ENCODE measurements at places on chromosomes 5 and 9.
A peak's percentile ranks its signal among the peaks of the same experiment; 100 is the strongest.

- no peak for DNase-seq
These were observed 7.2 kb upstream of the PIP5K1B start for GRCh38 chr9:68697851-68698250.

DNA sequence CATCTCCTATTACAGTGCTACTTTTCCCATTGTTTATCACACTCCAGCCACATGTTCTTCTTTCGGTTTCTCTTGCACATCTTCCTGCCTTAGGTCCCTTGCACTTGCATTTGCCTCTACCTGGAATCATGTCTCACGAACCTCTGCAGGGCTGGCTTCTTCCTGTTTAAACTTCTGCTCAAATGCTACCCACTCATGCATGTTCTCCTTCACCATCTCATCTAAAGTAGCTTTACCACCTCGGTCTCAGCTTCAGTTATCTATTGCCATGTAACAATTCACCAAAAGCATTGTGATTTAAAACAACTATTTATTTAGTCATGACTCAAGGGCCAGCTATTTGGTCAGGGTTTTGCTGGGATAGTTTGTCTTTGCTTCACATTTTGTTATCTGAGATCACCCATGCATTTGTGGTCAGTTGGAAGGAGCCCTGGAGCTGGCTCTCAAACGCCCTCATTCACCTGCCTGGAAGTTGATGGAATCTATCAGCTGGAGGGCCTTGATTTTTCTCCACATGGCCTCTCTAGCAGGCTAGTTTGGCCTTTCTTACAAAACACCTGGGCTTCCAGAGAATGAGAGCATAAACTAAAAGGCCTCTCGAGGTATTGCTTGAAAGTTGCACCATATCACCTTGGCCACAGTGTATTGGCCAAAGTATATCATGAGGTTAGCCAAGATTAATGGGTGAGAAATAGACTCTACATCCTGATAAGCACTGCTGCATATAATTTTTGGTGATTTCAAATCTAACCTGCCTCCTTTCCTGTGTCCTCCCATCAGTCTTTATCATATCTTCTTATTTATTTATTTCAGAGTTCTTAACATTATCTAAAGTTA is 21.4 kb downstream of the SPINK1 start:
- DNase-seq, result no peak

DNA sequence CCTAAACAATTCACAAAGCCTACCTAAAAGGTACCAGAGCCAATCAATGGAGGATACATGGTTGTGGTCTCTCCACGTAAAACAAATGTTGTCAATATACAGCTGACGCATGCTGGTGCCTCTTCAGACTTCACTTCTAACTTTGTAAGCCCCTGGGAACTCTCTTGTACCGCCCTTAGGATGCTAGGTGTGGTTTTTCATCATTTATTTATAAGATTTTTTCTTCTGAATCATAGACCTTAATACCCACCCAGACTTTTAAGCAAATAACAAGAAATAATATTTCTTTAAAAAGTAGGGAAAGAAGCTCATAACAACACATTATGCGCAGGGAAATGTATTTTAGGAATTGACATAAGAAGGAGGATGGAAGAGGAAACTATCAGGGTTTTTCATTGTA is 33.0 kb downstream of the SSBP2 start:
- no peak for DNase-seq

- peak; percentile 27 for DNase-seq
These were observed 91.7 kb upstream of the SHB start for GRCh38 chr9:38160613-38161215.

- no peak for DNase-seq
These were observed 6.1 kb downstream of the RUSC2 start for GRCh38 chr9:35495984-35496383.

GRCh38 chr5:151697452-151697851 is 10.7 kb upstream of the SPARC start:
- DNase-seq, result no peak

DNA sequence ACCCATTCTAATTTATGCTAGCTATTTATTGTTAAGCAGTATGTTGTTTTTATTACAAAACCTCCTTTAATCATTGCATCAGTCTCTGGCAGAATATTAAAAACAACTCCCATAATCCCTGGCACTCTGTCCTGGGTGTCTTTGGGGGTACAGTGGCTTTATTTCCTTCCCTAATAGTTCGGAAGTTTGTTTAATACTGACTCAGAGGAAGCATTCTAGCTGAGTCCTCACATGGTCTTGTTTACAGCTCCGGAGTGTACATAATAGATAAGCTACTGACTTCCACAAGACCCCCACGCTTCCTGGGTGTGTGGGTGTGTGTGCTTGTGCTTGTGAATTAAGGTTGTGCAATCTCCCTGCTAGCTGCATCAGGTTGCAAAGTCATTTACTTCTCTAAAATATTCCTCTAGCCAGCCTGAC is 149.8 kb upstream of the CDKN2B start:
- no peak for DNase-seq

DNA sequence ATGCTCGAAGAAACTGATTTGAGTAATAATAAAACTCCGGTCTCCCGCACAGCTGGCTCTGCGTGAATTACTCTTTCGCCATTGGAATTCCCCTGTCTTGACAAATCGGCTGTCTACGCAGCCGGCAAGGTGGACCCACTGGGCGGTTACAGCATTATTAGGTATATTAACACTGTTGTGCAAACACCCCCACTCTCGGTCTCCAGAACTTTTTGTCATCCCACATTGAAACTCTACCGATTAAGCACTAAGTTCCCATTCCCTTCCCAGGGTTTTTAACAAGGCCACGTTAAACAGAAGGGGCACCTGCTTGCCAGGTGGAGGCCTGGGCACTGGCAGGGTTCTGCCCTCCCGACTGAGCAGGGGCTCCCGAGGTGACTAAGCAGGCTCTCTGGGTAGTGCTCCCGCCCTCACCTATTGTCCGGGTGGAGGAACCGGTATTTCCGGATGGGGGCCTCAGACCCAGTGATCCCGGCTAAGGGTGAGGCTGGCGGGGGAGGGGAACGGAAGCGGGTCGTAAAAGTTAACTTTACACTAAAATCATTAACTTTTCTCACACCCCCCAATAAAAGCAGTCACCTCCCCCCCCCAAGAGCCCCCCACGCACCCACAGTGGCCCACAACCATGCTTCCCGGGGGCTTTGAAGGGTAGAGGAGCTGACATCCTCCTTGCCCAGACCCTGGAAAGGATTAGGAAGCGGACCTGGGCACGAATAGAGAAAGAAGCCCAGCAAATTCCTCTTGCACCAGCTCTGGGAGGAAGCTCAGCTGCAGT is 53.5 kb upstream of the TJP2 start:
- no peak for DNase-seq

GRCh38 chr9:72995131-72996024 is 42.5 kb upstream of the ALDH1A1 start:
- DNase-seq, result no peak

DNA sequence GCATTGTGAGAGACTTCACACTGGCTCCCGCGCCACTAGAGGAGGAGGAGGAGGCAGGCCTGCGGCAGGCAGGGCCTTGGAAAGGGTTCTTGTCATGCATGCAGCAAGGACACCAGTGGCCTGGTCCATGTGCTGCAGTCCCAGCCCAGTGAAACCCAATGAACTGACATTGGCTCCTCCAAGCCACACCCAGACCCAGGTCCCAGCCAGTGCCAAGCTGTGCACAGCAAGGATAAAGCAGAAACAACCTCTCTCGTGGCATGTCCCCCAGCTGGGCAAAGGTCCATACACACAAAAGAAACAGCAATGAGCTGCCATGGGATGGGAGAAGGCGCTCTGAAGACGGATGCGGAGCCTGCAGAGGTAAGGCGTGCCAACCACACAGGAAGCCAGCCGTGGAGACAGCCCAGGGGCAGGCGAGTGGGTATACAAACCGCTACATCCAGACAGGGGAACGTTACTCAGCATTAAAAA is 89.2 kb downstream of the SEMA4D start:
- DNase-seq, result peak; percentile 83

DNA sequence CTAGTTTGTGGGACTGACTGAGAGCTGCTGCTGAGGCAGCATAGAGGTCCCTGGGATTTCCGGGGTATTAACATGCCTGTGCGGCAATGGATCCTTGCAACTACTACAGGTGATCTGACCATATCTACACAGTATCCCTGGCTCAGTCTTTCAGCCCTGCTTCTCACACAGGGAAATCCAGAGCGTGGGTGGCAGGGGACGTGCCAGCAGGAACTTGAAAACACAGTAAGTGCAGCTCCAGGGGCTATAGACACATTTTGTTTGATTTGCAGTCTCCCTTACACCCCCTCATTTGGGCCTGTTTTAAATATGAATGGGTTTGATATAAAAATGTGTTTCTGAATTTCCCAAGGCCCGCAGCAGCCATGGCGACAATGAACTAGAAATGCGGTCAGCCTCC is 209.5 kb downstream of the DCP2 start:
- no peak for DNase-seq

GRCh38 chr5:125032286-125032685 is 285.8 kb upstream of the ZNF608 start:
- DNase-seq, result no peak

DNA sequence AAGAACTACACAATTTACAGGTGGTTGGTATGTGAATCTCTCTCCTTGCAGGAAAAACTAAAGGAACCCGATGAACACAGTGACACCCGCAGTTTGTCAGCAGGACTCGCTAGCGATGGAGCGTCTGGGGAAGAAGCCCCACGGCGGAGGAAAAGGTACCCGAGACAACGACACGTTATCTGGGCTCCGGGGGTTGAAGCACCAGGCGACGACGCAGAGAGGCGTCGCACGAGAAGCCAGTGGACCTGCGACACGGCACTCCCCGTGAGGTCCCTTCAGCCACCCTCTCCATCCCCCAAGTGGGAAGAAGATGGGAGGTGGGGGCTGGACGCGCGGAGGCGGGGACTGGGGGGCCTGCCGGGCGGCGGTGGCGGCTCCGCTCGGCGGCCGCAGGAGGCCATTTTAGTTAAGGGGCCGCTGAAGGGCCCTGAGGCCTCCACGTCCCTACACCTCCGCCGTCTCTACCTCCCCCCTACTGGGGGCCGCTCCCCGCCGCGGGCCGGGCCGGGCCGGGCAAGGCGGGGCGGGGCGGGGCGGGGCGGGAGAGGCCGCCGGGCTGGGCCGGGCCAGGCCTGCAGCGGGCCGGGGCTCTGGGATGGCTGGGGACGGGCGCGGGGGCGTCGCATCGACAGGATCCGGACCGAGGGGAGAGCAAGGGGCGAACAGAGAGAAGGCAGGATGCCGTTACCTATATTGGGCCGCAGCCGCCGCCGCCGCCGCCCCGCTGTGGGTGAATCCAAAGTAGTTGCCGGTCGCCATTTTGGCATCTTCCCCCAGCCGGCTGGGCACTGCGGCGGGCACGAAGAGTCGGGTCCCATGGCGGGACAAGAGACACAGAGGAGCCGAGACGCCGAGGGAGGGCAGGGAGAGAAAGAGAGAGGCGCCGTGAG is 754 bp downstream of the ZFR start:
- peak; percentile 6 for DNase-seq

- DNase-seq, result no peak
These were observed 41.2 kb upstream of the RIOK2 start for GRCh38 chr5:97224112-97224750.

DNA sequence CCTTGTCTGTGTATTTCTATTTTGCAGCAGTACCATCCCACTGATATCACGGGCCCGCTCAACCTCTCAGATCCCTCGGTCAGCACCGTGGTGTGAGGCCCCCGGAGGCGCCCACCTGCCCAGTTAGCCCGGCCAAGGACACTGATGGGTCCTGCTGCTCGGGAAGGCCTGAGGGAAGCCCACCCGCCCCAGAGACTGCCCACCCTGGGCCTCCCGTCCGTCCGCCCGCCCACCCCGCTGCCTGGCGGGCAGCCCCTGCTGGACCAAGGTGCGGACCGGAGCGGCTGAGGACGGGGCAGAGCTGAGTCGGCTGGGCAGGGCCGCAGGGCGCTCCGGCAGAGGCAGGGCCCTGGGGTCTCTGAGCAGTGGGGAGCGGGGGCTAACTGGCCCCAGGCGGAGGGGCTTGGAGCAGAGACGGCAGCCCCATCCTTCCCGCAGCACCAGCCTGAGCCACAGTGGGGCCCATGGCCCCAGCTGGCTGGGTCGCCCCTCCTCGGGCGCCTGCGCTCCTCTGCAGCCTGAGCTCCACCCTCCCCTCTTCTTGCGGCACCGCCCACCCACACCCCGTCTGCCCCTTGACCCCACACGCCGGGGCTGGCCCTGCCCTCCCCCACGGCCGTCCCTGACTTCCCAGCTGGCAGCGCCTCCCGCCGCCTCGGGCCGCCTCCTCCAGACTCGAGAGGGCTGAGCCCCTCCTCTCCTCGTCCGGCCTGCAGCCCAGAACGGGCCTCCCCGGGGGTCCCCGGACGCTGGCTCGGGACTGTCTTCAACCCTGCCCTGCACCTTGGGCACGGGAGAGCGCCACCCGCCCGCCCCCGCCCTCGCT is 1.9 kb downstream of the LRRC26 start:
- DNase-seq, result no peak

GRCh38 chr5:181052672-181053487 is 12.8 kb downstream of the BTNL9 start:
- no peak for DNase-seq

GRCh38 chr9:93262537-93263310 is 78.8 kb downstream of the WNK2 start:
- no peak for DNase-seq

- DNase-seq, result no peak
These were observed 49.4 kb upstream of the PAPPA start for GRCh38 chr9:116103976-116104820.

GRCh38 chr9:133787754-133788025 is 49.5 kb upstream of the SARDH start:
- no peak for DNase-seq

- no peak for DNase-seq
These were observed 21.9 kb upstream of the NOTCH1 start for GRCh38 chr9:136567651-136568287.

DNA sequence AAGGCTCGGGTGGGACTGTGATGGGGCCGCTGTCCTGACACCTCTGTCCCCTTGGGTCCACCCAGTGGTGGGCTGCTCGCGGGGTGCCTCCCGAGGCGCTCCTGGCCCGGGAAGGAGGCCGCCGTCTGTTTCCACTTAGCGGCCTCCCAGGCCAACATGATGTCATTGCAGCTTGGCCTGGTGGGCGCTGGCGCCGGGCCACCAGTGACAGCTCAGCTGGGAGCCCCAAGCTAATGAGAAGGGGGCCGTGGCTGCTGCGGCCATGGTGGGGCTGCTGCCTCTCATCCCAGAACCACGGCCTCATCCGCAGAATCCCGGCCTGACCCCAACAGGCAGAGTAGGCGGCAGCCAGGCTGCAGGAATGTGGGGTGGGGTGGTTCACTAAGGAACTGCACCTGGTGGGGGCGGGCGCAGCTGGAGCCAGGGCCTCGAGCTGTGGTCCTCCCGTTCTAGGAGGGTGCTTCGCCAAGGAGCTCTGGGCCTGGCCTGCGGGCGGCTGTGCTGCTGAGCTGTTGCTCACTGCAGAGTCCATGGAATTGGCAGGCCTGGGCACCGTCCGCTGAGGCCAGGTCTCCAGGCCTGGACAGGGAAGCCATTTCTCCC is 123.5 kb upstream of the COL5A1 start:
- no peak for DNase-seq

- no peak for DNase-seq
These were observed 442.2 kb upstream of the MPDZ start for GRCh38 chr9:13721481-13722235.

GRCh38 chr5:156094001-156094400 is 233.0 kb upstream of the SGCD start:
- no peak for DNase-seq

Measured in GDM1 (cell line).